ENCODE measurements at places on chromosomes 2 and 18.

DNA sequence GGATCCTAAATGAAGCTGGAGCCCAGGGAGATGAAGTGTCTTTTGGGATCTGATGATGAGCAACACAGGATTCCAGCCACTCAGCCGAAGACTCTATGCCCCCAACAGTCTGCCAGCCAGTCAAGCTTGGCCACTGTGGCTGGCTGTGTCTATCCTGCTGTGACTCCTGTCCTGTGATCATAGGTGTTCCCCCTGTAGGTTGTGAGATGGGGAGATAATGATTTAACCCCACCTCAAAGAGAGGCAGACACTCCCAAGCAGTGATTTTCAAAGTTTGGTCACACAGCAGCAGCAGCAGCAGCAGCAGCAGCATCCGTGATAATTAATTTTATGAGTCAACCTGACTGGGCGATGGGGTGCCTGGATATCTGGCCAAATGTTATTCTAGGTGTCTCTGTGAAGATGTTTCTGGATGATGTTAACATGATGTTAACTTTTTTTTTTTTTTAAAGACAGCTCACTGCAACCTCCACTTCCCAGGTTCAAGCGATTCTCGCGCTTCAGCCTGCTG lies 21.4 kb upstream of the RHOB start:
- DNase-seq: no peak

GRCh38 chr2:121875585-121876185 lies 120.2 kb downstream of the TSN start:
- peak; percentile 27 for DNase-seq

DNA sequence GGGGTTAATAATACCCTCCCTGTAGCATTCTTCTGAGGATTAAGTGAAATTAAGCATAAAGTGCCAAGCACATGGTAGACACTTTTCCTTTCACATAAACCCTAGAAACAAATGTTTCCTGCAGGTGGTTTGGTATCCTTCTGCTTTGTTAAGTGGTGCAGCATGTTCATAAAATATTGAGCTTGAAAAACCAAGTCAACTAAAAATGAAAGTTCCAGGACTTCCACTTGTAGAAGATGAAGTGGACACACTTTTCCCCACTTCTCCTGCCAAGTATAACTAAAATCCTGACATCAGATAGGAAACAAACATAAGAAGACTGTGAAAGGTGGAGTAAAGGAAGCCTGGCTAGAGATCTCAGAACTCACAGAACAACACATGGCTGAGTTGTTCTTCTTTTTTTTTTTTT lies 90.5 kb downstream of the COLEC12 start:
- DNase-seq: no peak

GRCh38 chr2:182291296-182291695 lies 135.5 kb downstream of the PDE1A start:
- DNase-seq: no peak

DNA sequence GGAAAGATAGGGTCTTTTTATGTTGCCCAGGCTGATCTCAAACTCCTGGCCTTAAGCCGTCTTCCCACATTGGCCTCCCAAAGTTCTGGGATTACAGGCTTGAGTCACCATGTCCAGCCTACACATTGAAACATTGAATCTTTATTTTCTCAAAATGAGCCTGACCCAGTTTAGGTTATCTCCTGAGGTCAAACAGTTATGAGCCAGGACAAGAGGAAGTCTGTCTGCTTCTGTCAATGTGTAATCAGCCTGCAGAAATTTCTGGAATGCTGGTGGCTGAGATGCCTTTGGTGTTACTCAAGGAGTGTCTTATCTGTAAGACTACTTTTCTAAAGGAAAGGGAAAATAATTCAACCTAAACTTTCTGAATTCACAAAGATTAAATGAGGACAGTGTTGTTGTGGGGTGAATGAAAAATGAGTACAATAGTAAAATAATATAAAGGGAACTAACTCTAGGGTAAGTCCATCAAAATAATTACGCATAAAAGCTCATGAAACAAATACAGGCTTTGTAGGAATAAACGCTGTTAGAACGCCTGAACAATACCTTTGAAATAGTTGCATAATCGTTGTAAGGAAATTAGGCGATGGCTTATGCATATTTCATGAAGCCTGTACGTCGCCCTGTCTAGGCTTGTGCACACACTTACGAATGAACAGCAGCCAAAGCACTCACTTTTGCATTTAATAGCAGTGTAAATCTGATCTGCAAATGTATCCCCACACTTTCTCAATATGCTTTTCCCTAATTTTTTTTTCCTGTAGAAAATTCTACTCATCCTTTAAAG lies 260.8 kb downstream of the RDH14 start:
- no peak for DNase-seq

- DNase-seq: no peak
Measured at GRCh38 chr18:64183665-64184064, 34.8 kb upstream of the LINC00305 start.

DNA sequence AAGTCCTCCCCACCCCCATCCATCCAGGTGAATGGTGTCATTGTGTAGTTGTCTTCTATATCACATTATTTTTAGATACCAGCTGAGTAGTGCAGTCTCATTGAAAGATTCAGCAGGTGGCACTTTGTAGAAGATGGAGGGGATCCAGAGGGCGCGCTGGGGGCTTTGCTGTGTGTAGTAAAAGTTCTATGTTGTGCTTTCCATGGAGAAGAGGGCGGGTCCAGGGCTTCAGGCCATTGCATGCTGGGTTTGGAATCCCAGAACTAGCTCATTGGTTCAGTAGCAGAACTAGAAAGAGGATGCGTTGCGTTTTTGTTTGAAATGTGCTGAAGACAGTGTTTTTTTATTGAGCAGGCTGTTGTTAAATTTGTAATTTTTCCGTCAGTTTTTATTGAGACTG lies 120.0 kb downstream of the MAP4K4 start:
- no peak for DNase-seq

DNA sequence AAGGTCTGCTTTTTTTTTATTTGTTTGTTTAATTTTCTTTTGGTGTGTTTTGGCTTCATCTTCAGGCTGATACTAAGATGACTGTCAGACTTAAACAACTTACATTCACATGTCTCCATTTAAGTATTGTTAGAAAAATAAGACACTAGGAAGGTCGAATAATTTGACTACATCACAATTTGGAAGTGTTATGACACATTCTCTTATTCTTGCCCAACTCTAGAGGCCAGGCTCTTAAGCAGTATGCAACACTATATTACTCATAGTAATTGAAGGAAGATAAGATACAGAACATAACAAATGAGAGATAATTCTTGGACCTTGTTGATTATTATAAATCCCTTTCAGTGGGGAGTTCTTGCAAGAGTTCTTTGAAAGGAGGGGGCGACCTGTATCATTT lies 295.3 kb upstream of the COL3A1 start:
- DNase-seq: no peak

DNA sequence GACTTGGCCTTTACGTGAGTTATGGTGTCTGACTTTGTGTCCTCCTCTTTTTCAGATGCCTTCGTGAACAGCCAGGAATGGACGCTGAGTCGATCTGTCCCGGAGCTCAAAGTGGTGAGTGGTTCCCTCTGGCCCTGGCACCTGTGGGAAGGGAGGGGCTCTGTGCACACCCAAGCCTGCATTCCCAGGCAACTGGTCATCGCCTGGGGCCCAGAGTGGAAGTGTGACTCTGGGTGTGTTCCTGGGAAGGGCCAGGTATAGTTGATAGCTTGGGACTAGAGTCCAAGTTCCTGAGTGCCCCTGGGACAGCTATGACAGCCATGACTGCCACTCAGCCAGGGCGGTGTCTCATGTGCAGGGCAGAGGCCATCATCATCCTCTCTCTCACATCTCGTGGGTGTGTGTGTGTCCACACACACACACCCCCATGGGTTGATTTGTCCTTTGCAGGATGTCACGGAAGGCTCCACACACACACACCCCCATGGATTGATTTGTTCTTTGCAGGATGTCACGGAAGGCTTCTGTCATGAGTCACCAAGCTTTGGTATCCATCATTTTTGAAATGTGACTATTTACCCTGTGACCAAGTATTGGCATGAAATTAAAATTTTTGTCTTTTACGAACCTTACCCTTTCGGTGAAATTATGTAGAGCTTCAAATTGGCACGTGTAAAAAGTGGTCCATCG lies 215.4 kb downstream of the AGAP1 start:
- no peak for DNase-seq

- DNase-seq: peak; percentile 76
Measured at GRCh38 chr2:111122631-111123421, 2.1 kb downstream of the BCL2L11 start.

- no peak for DNase-seq
Measured at GRCh38 chr2:54968561-54969218, 81.6 kb downstream of the RTN4 start.

- no peak for DNase-seq
Measured at GRCh38 chr2:11749646-11750349, 3.4 kb downstream of the LPIN1 start.
